T follicular helper cell (primary cell): ENCODE measurements at places on chromosomes 7 and 10.

GRCh38 chr10:132120734-132121510 is 55.2 kb downstream of the JAKMIP3 start:
- no peak for DNase-seq

GRCh38 chr7:10875080-10875479 is 98.6 kb upstream of the PHF14 start:
- DNase-seq = no peak

- no peak for DNase-seq
These were observed 22.2 kb downstream of the ARHGAP21 start for GRCh38 chr10:24701447-24701846.

GRCh38 chr10:44478040-44478439 is 93.1 kb upstream of the CXCL12 start:
- no peak for DNase-seq

DNA sequence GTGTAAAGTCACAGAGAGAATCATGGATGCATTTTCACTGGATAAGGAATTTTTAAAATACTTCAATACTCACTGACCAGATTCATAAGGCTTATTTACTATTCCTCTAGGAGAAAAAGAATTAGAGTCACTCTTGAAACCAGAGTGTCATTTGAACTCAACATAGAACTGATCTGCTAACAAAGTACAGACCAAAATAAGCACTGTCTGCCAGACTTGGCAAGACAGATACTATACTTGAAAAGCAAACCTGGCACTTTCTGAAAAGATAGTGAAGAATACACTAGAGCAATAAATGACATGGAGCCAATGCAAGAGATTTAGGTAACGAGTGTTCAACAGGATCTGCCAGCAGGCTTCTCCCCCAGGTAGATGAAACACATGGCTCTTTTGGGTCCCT is 215.3 kb downstream of the CHCHD3 start:
- no peak for DNase-seq

DNA sequence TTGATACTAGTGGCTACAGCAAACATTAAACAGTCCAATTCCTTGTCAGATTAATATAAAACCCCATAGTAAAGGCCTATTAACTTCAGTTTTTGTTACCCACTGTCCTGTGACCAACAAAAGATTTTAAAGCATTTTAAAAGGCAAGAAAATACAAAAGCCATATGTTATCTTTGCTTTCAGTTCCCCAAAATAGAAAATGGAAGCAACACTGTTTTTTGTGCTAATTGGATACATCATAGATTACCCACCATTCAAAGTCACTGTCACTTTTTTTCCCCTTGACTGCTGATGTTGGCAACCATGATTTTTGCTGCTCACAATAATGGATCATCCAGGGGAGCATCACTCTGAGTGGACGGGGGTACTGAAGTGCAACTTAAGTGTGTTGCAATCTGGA is 52.4 kb upstream of the TMEM140 start:
- no peak for DNase-seq

DNA sequence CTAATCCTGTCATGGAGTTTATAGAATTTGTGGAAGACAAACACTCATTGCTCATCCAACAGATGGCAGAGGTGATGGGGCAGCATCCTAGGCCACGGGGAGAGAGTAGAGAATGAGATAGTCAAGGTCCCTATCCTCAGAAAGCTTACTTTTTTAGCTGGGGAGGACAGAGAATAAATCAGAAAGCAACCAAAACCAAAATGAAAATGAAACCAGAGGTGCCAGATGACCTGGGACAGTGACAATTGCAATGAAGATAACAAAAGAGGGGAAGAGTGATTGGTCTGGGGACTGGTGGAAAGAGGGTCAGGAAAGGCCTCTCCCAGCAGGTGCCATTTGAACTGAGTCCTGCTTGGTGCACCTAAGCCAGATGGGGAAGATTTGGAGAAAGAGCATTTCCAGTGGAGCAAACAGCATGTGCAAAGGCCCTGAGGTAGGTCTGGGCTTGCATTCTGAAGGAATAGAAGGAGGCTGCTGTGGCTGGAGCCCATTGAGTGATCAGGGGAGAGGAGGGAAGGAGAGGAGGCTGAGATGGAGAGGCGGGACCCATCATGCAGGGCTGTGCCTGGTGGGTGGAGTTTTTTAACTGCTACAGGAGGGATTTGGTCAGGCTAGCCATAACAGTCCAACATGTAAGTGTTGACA is 164.1 kb downstream of the RPS24 start:
- DNase-seq = no peak

DNA sequence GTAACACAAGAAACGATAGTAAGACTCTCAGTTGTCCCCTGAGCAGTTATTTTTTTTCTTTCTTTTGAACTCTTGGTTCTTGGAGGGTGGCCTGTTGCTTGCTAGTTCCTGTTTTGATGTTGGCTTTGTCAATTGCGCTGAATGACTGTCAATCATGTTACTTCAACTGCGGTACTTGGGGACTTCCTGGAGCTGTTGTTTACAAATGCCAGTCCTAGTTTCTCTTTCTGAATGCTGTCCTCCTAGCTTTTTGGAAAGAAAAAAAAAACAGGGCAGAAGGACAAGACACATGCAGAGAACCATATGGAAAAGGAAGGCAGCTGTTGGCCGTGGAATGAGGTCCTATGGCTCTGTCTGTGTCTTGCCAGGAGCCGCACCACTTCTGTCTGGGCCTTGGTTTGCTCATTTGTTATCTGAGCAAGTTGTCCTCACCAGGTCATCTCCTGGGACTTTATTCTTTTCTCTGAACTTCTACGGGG is 7.0 kb upstream of the PDCD4 start:
- DNase-seq = peak; percentile 49
